ENCODE measurements at places on chromosomes 1 and 21.

DNA sequence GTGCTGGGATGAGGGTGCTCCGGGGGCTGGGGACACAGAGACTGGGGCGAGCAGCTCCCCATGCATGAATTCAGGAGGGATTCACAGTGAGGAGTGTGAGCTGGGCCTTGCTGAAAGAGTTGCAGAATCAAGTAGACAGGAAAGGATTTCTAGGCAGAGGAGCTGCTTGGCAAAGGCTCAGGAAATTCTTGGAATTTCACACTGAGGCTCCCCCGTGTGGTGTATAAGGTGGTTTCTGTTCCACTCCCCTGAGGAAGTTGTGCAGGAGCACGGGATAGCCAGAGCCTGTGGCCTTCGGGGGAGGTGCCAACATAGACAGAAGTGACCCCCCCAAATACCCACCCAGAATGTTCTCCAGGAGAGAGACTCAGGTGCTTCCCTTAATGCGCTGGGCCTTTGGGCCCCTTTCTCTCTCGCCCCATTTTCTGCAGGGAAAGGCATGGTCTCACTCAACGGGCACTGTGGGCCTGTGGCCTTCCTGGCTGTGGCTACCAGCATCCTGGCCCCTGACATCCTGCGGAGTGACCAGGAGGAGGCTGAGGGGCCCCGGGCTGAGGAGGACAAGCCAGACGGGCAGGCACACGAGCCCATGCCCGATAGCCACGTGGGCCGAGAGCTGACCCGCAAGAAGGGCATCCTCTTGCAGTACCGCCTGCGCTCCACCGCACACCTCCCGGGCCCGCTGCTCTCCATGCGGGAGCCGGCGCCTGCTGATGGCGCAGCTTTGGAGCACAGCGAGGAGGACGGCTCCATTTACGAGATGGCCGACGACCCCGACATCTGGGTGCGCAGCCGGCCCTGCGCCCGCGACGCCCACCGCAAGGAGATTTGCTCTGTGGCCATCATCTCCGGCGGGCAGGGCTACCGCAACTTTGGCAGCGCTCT is 58.5 kb upstream of the ACTL8 start:
- DNase-seq, result no peak

DNA sequence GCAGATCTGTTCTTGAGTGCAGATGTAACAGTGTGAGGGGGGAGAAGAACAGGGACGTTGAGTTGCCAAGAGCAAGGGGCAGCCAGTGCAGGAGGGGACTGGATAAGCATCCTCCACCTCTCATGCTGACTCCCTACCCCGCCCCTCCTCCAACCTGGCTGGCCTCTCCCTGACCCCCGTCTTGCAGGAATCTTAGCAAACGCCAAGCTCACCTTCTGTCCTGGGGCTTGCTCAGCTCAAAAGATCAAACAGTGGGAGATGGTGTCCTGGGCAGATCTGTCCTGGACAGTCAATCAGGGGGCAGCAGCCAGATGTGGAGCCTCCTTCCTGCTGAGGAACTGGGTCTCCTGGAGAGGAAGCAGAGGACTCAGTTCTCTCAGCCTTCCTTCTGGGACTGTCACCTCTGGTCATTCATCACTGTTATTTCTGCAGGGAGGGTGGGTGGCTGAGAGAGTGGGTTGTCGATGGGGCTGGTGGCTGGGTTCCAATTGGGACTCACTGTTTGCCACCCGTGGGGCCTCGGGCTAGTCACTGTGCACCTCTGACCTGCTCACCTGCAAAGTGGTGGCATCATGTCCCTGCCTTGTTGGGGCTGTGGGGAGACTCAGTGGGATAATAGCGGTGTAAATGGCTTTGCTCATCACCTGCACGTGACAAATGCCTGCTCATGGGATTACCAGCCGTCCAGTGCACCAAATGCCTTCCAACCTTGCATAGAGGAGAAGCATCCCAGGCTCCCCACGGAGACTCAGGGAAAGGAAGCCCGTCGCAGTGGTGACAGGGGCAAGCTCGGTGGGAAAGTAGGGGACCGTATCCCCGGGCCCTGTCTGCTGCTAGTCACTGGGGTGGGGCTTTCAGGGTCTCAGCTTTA is 154.4 kb downstream of the PTPRU start:
- DNase-seq, result no peak

GRCh38 chr21:37668462-37669239 is 247.6 kb downstream of the KCNJ6 start:
- DNase-seq, result no peak

GRCh38 chr1:87017998-87018672 is 103.7 kb downstream of the HS2ST1 start:
- DNase-seq, result no peak

GRCh38 chr1:107172450-107173170 is 31.8 kb downstream of the NTNG1 start:
- DNase-seq, result no peak

DNA sequence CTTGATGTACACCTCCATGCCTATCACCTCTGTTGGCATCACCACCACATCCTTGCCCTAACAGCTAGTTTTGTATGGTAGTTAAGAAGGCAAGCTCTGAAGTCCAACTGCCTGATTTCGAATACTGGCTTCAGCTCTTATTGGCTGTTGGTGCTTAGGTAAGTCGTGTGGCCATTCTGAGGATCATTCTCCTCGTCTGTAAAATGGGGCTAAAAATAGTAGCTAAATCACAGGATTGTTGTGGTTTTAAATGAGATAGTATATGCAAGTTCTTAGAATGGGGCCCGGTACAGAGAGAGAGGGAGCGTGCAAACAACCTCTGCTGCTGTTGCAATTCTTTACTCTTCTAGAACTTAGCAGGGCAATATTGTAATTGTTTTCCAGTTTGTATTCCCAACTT is 20.8 kb upstream of the SPOCD1 start:
- no peak for DNase-seq

- no peak for DNase-seq
These were observed 44.4 kb downstream of the DMRTB1 start for GRCh38 chr1:53503433-53504217.

GRCh38 chr1:200776949-200777348 is 38.3 kb downstream of the CAMSAP2 start:
- no peak for DNase-seq

DNA sequence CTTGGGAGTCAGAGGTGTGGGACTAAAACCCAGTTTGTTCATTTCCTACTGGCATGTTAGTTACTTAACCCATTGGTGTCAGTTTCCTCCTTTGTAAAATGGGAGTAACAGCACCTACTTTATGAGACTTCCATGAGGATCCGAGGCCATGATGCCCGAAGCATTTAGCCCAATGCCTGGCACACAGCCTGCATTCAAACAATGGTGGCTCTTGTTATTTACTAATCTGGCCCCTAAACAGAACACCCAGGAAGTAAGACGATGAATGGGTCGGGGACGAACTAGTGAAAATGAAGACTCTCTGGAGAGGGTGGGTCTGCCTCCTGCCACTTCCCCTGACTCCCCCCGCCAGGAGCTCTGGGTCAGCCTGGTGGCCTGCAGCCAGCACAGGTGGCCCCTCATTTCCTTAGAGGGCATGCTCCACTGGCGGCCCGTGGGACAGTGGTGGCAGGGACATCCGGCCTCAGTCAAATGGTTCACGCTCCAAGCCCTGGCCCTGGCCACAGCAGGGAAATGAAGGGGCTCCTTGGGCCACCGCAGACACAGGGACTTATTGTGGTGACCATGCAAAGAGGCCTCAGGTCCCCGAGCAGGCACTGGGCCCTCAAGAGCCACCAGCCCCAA is 9.5 kb upstream of the TAS1R2 start:
- no peak for DNase-seq

GRCh38 chr1:200951016-200951415 is 56.3 kb downstream of the INAVA start:
- no peak for DNase-seq

- no peak for DNase-seq
These were observed 505.2 kb downstream of the SMYD3 start for GRCh38 chr1:246001837-246002230.

GRCh38 chr1:29519788-29520110 is 283.4 kb downstream of the PTPRU start:
- no peak for DNase-seq

GRCh38 chr1:154839691-154840090 is 30.4 kb downstream of the KCNN3 start:
- no peak for DNase-seq

DNA sequence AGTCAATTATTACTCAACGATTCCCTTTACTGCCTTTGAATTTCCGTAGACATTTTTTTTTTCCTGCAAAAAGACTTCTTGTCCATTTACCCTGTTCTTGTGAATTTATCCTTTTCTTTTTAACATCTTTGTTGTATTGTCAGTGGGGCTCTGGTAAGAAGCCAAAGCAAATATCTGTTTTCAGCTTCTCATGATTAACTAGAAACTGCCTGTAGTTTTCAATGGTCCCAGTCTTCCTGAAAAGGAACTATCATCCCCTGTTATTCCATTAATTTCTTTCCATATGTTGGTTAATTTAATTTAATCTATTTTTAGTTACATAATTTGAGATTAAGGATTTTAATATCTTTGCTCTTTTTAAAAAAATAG is 28.0 kb downstream of the SH3BGR start:
- no peak for DNase-seq

- no peak for DNase-seq
These were observed 45.5 kb upstream of the AIM2 start for GRCh38 chr1:159122005-159122621.

DNA sequence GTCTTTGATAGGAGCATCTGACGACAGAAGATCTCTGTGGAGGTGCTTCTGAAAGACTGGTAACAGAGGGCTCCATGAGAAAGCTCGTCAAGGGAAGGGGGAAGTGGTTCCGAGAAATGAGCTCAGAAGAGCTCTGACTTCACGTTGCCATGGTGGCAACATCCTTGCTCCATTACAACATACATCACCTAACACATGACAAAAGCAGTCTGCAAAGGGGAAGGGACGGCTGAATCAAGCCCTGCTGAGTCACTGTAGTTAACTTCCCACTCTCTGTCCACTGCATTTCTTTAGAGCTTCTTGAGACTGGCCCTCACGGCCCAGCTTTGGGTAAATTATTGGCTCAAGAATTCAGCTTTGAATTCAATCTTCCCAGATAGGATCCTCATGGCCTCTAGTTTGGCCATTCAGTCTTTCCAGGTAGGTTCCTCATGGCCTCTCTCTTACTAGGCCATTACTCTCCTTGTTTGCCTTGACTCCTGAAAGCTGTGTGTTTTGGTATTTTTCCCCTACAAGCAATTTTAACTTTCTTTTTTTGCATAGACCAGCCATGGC is 88.0 kb upstream of the ZNF648 start:
- no peak for DNase-seq

DNA sequence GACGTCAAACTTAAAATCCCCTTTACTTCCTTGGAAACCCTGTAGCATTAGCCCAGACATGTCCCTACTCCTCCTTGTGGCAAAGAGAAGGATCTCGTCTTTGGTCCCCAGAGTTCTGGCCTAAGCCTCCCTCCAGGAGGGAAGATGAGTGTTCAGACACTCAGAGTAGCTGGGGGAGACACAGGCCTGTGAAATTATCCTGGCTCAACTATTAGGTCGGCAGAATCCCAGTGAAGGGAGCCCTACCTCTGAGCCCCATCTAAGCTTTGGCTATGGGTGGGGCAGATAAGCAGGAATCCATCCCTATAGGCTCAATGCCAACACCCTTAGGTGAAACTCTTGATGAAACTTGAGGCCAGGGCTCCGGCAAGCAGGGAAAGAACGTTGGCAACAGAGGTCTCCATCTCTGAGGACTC is 1.7 kb upstream of the SFN start:
- no peak for DNase-seq

- DNase-seq, result no peak
These were observed 3.4 kb downstream of the GBP5 start for GRCh38 chr1:89269277-89269676.

- DNase-seq, result no peak
These were observed 42.4 kb downstream of the GLIS1 start for GRCh38 chr1:53696571-53696970.

- no peak for DNase-seq
These were observed 56.1 kb downstream of the LMX1A start for GRCh38 chr1:165300400-165300903.

GRCh38 chr1:170369417-170369816 is 162.5 kb upstream of the GORAB start:
- no peak for DNase-seq

DNA sequence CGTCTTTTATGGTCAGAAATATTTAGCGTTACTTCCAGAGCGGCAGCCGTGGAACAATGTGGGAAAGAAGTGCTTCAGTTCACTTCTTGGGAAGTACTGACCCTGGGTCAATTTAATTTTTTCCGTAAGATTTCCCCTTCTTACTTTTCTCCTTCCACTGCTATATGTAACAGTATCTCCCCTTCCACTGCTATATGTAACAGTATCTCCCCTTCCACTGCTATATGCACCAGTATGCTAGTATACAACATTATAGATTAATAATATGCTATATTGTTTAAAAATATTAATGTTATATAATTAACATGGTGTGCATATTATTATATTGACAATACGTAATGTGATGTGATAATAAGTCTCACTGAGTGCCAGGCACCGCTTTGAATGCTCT is 69.7 kb upstream of the ERG start:
- DNase-seq, result no peak

- peak; percentile 29 for DNase-seq
These were observed 58.8 kb downstream of the FRRS1 start for GRCh38 chr1:99707535-99708142.

DNA sequence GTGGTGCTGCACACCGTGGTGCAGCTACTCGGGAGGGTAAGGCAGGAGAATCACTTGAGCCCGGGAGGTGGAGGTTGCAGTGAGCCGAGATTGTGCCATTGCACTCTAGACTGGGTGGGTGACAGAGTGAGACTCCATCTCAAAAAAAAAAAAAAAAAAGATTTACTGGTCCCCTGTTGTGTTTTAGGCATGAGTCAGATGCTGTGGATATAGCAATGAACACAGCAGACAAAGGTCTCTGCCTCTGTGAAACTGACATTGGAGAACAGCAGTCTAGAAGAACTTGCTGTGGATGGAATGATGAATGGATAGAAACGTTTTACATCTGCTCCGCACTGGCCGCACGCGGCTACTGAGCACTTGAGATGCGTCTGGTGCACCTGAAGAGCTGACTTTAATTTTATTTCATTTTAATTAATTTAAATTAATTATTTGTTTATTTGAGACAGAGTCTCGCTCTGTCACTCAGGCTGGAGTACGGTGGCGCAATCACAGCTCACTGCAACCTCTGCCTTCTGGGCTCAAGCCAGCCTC is 24.5 kb upstream of the EPHA2 start:
- DNase-seq, result no peak

DNA sequence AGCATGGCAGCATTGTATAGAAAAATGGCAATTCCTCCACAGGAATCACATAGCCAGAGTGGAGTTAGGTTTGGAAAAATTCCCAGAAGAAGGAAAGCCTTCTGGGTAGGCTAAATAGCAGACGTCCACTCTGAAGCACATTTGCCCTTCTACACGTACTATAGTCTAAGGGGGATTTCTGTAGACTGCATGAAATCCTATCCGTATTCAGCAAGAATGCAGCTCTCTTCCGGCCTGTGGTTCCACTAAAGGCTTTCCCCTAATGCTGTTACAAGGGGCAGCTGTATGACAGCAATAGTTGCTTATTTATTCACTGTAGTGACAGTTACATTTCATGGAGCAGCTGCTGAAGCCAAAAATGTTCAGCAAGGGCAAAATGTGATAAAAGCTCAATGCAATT is 263.6 kb downstream of the RWDD3 start:
- no peak for DNase-seq

GRCh38 chr1:234710381-234710780 is 100.4 kb upstream of the IRF2BP2 start:
- DNase-seq, result no peak
